Stimulated activated CD8-positive, alpha-beta memory T cell treated with anti-CD3 and anti-CD28 coated beads, Interleukin-2, amount 100 ng/mL, for 48 hours (primary cell): ENCODE measurements at places on chromosomes 4 and X.

- no peak for DNase-seq
These were observed 40.0 kb downstream of the ZFYVE28 start for GRCh38 chr4:2378401-2378800.

DNA sequence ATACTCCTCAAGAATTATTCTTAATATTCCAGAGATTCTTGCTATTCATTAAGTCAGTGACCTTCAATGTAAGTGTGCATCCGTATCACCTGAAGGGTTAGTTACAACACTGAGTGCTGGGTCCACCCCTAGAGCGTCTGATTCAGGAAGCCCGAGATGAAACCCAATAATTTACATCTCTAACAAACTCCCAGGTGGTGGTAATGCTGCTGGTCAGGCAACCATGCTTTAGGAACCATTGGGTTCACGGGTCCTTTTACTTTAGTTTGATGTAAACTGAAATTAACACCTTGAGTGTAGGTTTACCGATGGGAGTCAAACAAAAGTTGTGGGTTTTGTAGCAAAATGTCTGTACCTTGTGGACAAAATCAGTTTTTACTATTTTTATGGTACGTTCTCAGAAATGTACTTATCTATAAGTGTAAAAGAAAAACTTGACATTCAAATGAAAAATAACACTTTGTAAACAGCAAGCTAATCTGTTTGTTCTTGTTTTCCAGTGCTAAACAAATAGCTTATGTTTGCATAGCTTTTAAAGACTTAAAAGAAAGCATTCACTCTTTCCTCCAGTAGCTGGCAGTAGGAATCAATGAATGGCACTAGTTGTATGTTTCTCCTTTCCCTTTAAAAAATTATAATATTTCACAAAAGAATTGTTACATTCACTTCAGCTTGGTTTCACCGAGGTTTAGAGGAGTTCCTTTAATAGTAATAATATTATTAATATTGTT is 32.7 kb downstream of the ACE2 start:
- no peak for DNase-seq

DNA sequence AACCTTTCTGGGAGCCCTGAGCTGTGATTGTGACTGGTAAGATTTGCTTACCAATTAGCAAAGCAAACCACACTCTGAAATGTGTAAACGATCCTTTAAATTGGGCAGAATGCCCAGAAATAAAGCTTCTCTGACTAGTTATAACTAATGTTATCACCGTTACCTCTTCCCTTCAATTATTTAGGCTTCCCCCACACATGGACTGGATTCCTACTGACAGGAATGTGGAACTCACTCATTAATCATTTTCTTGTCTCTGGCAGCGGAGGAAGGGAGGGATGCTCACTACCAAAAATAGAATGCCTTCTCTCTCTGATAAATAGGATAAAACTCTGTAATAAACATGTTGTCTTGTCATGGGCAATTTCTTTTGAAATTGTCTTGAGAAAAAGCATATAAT is 25.3 kb upstream of the NWD2 start:
- no peak for DNase-seq

DNA sequence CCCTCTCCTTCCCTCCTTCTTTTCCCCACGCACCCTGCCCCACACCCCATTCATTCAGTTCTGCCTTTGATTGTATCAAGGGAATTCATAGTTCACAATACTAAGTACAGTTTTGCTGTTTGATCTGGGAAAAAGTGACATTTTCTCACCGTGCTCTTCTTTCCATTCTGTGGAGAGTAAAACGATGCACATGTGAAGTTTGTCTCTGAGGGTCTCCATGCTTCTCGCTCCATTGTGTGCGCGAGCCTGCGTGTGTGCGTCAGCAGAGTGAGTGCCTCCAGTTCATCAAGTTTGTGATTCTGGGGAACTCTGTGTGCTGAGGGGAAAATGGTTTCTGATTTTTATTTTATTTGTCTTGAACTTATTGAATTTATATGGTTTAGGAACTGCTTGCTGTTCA is 1.9 kb downstream of the STK26 start:
- no peak for DNase-seq

GRCh38 chr4:20353646-20354045 is 101.9 kb downstream of the SLIT2 start:
- no peak for DNase-seq

DNA sequence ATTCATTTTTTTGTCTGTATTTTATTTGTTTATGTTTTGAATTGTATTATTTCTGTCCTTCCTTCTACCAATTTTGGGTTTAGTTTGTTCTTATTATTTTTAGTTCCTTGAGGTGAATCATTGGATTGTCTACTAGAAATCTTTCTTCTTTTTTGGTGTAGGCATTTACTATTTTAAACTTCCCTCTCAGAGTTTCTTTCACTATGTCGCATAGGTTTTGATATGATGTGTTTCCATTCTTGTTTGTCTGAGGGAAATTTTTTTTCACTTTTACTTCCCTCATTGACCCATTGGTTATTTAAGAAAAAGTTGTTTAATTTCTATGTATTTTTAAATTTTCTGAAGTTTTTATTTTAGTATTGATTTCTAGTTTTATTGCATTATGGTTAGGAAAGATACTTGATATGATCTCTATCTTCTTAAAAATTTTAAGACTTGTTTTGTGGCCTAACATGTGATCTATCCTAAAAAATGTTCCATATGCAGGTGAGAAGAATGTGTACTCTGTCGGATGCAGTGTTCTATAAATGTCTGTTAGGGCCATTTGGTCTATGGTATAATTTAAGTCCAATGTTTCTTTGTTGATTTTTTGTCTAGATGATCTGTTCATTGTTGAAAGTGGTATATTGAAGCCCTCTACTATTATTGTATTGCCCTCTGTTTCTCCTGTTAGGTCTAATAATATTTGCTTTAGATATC is 68.8 kb downstream of the IL15 start:
- DNase-seq = no peak

DNA sequence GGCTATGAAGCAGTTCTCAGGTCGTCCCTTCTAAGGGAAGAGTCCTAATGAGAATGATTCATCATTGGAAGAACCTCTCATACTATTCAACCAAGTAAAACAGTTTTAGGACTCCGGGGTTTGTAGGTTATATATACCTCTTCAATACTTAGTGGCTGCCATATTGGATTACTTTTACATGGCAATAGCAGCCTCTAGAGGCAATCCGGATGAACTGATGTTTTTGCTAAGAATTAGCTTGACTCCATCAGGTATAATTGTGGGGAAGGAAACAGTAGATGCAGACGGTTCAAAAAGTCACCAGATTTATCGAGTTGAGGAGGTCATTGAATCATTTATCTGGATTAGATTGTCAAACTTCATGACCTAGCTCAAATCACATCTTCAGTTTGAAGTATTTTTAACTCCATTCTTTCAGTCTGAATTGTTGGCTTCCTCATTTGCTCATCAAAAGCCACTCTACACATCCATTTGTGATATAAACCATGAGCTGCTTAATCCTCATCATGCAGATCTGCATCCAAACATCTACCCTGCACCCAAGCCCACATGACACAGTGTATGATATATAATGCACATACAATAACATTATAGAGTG is 28.4 kb downstream of the GUCY1B1 start:
- DNase-seq = no peak

DNA sequence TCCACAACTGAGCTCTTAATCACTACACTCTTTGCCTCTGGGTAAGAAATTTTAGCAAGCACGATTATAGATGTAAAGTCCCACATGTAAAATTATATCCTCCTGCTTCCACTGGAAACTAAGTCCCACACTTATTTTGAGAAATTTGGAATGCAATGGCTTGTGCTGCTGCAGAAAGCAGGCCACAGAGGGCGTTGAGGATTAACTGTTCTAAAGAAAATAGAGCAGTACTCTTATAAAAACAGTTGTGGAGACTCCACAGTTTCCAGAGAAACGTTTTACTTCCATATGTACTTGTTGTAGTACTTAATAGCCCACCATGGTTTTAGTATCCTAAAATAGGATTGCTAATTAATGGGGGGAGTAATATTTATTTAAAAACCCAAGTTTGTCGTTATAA is 1.7 kb upstream of the CENPC start:
- no peak for DNase-seq

DNA sequence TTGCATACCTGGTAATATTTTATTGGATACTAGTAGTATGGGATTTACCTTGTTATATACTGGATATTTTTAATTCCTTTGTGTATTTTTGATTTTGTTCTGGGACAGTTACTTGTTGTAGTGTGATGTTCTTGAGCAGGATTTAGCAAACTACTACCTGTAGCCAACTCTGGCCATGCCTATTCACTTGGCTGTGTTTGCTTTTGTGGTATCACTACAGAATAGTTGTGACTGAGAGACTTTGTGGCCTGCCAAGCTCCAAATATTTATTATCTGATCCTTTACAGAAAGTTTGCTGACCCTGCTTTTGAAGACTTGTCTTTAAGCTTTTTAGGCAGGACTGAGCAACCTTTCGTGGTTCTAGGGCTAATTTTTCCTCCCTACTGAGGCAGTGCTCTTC is 17.8 kb downstream of the ZCCHC4 start:
- DNase-seq = no peak

- no peak for DNase-seq
These were observed 397.6 kb downstream of the TRIML1 start for GRCh38 chr4:188536826-188537225.

GRCh38 chrX:9492901-9493300 is 28.0 kb downstream of the TBL1X start:
- no peak for DNase-seq

DNA sequence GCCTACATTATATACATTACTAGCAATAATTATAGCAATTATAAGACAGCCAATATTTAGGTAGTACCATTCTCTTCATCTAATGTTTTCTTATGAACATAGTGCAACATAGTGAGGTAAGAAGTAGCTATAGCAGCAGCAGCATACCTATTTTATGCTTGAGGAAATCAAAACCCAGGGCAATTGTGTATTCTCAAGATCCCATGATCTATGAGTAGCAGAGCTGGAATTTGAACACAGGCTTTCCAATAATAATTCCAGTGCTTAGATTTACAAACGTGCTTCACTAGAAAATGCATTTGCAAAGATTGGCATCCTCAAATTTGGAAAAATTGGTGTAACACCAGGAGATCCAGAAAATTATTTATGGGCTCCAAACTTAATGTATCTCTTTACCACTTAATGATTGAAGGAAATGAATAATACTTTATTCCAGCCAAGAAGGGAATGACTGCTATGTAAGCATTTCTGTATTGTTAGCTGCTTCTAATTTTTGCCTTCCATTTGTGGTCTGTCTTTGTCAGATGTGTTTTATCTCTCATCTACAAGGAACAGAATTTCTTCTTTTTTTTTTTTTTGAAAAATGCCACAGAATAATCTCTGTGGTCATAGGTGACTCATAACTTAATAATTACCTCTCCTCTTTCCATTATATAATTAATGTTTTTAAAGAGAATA is 451.1 kb downstream of the ARAP2 start:
- no peak for DNase-seq

DNA sequence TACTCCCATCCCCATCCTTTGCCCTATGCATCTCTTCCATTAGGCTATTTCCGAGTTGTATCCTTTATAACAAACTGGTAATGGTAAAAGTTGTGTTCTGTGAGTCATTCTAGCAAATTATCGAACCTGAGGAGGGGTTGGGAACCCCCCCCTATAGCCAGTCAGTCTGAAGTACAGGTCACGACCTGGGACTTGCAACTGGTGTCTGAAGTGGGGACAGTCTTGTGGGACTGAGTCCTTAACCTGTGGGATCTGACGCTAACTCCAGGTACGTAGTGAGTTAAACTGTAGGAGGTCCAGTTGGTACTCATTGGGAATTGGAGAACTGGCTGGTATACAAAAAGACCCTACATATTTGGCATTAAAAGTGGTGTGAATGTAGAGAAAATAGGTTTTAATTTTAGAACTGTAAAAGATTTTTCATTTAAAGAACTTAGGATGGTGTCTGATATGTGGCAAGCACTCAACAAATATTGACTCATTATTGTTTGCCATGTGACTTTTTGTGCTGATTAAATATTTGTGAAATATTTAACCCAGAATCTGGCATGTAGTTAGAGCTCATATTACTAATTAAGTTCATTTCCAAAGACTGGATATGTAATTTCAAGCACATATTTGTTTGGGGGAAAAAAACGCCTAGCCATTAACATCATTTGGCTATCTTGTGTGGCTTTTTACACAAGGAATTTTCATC is 50.7 kb downstream of the CHST7 start:
- DNase-seq = no peak

- no peak for DNase-seq
These were observed 830 bp upstream of the MSANTD1 start for GRCh38 chr4:3248178-3248480.

DNA sequence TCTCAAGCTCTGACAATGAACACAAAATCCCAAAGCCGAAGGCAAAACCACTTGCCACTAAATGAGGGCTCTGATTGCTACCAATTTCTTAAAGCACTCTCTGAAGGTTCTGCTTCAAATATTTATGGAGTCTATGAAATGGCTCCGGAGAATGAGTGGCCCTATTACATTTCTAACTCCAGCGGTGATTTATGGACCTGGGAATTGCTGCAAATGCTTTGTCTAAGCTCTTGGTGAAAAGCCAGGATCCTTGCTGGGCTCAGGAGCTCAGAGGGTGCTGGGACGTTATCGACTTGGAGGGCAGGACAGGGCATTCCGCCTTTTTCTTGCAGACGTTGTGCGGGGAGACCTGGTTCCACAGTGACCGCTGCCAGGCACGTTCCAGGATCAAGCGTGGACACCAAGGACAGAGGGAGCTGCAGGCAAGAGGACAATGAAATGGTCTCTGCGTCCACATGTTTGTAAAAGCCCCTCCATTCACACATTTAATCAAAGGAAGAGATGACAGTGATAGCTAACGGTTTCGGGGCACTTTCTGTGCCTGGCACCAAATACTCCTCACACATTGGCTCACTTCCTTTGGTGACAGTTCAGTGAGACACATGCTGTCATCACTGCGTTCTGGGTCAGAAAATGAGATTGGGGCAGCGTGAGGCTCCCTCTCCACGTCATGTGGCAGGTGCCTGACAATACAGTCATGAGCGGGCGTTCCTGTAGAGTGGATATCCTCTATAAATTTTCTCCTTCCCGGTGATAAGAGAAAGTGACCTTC is 58.8 kb downstream of the C4orf50 start:
- DNase-seq = no peak

DNA sequence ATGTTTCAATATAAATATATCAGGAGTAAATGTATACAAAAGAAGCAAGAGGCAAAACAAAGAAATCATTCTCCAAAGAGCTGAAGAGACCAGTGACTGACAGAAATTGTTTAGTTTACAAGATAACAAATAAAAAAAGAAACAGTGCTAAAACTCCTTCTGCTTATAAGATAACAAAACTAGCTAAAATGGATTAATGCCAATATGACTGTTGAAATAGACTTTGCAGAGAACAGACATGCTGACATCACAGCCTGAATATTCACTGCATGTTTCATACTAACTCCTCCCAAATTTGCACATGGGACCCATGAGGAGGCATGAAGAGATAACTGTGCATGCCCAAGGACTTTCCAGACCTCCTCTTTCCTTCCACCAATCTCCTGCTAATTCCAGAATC is 6.2 kb upstream of the GABRA4 start:
- no peak for DNase-seq

DNA sequence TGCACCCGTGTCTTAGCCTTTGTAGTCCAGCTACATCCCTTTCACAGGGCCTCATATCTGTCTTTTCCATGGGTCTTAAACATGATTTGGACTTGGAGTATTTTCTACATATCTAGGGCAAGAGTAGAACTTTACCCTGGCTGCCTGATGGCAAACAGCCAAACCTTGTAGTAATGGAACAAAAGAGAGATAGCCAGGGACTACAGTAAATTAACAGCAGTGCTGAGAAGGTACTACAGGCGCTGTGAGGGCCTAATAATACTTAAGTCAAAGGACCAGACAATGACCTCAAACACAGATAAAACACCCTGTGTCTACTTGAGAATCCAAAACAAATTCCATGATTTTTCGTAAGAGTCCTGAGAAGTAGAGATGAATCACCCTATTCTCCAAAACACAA is 111.0 kb upstream of the WDR17 start:
- no peak for DNase-seq
